OCI-M1 (cell line): ENCODE measurements at places on chromosomes 7 and 10.

DNA sequence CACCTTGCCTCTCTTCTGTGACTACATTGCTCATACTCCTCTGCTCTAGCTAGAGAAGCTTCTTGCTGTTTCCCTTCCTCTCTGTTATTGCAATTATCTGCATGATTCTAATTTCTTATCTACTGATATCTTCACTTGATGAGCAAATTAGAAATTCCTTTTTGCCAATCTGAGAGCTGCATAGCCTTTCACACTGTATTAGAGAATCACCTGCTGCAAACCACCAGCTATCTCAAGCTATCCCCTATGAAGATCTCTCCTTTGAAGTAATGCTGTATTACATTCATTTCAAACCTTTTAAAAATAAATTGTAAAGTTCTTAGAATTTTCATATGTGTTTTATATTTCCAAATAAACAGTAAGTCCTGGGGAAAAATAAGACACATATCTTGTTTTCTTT lies 89.0 kb upstream of the ZNF804B start:
- DNase-seq, result no peak

GRCh38 chr10:15325243-15325943 lies 45.7 kb downstream of the FAM171A1 start:
- DNase-seq, result peak; percentile 50

DNA sequence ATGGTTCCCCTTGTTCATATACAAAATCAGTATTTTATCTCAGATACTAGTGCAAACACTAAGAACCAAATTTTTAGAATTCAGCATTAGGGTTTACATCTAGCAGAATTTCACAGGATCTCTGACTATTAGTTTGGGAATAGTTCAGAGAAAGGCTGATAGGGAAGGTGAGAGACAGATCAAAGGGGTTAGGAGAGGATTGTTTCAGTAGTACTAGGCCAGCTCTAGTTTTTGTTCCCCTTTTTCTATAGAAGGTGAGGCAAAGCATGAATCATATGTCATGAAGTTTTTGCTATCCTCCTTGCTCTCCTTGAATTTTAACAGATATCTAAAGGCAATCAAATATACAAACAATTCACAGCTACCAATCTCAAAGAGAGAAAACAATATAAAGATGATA lies 26.1 kb upstream of the CTNNA3 start:
- no peak for DNase-seq

GRCh38 chr7:74400420-74401136 lies 53.1 kb upstream of the GTF2IRD1 start:
- no peak for DNase-seq

DNA sequence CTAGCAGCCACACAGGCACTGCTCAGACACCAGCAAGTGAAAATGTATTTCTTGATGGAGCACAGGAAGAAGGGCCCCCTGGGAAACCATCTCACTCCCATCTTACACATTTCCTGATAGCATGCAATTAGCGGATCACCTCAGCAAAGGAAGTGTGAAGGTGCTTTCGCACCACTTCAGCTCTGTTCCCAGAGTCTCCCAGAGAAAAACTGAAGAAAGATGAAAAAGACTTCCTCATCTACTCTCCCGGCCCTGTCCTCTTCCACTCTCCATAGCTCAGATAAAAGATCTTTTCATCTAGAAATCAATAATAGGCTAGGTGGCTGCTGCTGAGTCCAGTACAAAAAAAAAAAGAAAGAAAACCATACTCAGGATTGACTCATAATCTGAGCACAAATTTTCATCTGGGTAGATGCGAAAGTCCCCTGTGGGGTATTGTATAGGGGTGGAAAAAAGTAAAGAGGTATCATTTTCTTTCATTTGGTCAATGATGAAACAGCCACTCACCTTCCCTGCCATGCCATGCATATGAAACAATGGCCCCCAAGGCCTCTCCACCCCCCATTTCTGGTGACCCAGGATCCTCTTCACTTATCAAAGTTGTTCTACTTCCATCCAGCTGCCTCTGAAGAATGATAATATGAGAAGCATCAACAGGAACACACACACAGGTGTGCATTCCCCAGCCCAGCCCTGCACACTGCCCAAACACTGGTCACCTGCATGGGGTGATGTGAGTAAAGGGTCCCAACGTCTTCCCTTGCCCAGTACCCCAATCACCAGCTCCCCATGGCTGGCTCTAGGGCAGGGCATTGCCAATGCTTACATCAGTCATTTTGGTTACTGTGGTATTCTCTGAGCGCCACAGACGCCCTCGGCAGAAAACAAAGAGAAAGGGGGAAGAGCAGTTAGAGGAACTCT lies 48.8 kb upstream of the DGKI start:
- DNase-seq, result no peak

GRCh38 chr7:133419041-133419440 lies 166.2 kb downstream of the EXOC4 start:
- no peak for DNase-seq

- DNase-seq, result no peak
These were observed 1.7 kb downstream of the FOXP2 start for GRCh38 chr7:114416129-114416990.

- DNase-seq, result no peak
These were observed 89.3 kb downstream of the NPY start for GRCh38 chr7:24372961-24373955.

DNA sequence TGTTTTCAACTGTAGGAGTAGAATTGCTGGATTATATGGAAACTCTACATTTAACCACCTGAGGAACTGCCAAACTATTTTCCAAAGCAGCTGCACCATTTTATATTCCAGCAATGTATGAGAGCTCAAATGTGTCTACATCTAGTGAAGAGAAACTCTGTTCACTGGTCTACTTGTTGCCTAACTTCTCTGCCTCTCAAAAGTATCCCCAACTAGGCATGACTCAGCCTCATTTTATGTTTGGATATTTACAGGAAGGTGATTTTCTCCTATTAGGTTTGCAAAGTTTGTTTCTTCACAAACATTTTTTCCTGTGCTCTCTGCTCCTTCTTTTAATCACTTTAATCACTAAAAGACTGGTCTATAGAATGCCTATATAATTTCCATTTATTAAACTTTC lies 37.1 kb upstream of the SRI start:
- DNase-seq, result no peak

DNA sequence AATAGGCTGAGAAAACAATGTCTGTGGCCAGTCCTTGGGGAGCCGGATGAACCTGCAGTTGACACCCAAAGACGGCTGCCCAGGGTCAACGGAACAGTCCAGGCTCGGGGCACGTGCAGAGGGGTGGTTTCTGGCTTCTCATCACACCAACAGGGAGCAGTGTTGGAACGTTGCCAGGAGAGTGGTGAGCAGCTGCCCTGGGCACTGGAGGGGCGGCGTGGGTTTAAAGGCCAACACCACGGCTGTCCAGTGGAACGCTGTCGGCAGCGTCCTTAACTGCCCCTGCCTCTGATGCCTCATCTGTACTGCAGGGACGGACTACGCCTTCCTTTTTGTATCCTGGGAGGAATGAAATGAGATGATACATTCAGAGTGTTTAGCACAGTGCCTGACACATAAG lies 19.8 kb downstream of the JCAD start:
- DNase-seq, result no peak

DNA sequence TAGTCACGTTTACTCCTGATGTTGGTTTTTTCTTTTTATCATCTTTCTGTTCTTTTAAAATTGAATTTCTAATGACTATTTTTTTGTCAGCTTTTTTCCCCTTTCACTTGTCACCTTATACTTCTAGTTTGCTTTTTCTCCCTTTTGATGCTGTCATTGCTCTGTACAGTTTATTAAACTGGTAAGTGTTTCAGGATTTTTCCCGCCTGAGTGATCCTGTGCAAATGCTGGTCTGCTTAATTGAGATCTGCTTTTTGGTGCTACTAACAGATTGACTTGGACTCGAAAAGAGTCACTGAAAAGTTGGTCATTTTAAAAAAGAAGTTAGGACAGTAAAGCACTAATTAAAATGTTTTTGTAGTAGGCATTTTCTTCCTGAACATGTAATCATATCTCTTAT lies 95.2 kb downstream of the PHTF2 start:
- no peak for DNase-seq

- DNase-seq, result no peak
These were observed 12.7 kb downstream of the IKZF1 start for GRCh38 chr7:50317221-50317678.

GRCh38 chr10:65570143-65571010 lies 1355.5 kb upstream of the LRRTM3 start:
- peak; percentile 63 for DNase-seq

- DNase-seq, result no peak
These were observed 44.4 kb downstream of the TMEM270 start for GRCh38 chr7:73905360-73905759.

DNA sequence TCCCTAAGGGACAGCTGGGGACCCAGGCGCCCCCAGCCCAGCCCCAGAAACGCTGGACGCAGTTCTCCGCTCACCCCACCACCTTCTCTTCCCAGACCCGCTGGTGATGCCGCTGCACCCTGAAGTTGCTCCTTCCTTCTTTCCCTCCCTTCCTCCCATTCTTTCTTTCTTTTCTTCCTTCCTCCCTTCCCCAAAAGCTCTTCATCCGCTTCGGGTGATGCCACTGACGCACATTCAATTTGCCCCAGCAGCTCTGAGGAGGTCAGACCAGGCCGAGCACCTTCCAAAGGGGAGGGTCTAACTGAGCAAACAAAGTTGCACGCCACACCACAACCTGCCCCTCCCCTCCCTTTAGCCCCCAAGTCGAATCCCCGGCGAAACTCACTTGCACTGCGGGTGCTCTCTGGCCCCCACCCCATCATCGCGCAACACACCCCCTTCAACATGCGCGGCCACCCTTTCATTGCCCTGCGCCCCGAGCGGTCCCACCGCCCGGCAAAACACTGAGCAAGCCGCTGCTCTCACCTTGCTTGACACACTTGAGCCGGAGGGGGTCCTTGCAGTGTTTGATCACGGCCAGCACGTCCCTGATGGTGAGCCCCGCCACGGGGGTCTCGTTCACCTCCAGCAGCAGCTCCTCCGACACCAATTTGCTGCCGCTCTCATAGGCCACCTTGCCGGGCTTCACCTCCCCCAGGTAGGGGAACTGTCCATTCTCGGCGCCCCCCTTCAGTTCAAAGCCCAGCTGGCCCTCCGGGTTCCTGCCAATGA lies 787 bp downstream of the MAGI2 start:
- peak; percentile 73 for DNase-seq

GRCh38 chr10:78283069-78283682 lies 249.5 kb downstream of the RPS24 start:
- no peak for DNase-seq

GRCh38 chr7:42340436-42340835 lies 103.4 kb upstream of the GLI3 start:
- DNase-seq, result no peak

DNA sequence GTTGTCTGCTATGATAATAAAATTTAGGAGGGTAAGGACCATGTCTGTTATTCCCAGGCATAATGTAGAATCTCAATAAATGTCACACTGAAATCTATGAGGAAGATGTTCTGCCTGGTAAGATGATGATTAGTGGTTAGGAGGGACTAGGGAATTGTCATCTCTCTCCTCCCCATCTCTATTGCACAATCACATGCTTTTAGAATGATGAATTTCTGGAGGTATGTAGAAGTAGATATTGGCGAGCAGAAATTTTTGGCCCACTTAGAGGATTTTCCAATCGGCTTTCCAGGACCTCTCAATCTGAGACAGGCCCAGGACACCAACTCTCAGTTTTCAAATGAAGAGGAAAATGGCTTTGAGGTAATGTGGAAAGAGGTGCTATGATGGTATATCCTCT lies 2.0 kb upstream of the PITX3 start:
- no peak for DNase-seq

GRCh38 chr7:82676777-82677463 lies 233.3 kb upstream of the CACNA2D1 start:
- DNase-seq, result no peak

- DNase-seq, result peak; percentile 36
These were observed 150.3 kb upstream of the CHST15 start for GRCh38 chr10:124243702-124244121.

- DNase-seq, result no peak
These were observed 93.0 kb upstream of the IL6 start for GRCh38 chr7:22633954-22634474.

- DNase-seq, result peak; percentile 88
These were observed 22.2 kb downstream of the LIPK start for GRCh38 chr10:88728107-88728763.

GRCh38 chr7:24879291-24879690 lies 100.7 kb downstream of the OSBPL3 start:
- DNase-seq, result peak; percentile 64

DNA sequence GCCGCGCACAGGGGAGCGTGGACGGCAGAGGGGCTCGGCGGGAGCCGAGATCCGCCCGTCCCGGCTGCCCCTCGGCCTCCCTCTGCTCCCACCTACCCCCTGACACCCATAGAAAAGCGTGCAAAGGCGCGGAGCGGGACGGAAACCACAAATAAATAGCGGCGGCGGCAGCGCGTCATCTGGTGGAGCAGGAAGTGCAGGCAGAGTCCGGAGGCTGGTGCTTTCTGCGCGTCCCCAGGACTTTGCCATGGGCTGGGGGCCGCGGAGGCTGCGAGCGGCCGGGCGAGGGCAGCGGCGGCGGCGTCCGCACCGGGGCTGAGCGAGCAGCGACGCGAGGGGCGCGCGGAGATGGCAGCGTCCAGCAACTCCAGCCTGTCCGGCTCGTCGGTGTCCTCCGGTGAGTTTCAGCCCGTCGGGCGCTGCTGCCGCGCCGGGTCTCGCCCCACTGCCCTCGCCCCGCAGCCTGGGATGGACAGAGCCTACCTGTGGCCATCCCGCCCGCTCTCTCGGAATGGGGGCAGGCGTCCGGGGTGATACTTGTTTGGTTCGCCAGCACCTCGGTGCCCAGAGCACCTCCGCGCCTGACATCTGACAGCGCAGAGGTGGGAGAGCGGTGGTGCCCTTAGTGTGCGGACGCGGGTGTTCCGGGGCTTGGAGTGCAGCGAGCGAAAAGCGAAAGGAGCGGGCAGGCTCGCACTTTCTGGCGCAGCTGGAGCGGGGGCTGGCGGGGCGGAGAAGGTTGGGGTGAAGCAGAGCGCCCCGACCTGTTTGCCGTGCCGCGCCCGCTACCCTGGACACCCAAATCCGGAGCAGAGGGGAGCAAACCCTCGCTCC lies at the start of gene CHN2:
Gene CHN2 (plus strand): TSS at position 182 of the 834 bp plus-strand sequence.
- DNase-seq, result peak; percentile 47

DNA sequence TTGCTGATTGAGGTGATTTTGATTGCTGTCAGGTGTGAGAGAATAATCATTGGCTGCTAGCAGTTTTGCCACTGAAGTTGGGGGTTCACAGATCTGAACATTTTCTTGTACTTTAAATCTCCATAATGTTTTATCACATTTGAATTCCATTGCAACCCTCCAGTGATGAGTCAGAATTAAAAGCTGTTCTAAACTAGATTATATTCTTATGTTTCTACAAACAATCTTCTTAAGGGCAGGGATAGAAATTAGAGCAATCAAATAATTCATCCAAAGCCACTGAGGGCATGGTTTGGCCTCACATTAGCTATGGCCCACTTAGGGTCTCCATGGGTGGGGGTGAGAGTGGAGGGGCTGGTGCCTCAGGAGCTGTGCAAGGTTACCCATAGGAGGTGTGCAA lies 53.0 kb upstream of the RPA3 start:
- no peak for DNase-seq

GRCh38 chr7:103073989-103074518 lies 542 bp downstream of the FBXL13 start:
- DNase-seq, result no peak

- peak; percentile 67 for DNase-seq
These were observed 61.8 kb downstream of the ADD3 start for GRCh38 chr10:110069502-110069982.
